ENCODE measurements at places on chromosomes 3 and 15.

- no peak for DNase-seq
These were observed 790 bp downstream of the SKOR1 start for GRCh38 chr15:67825881-67826716.

GRCh38 chr15:64152507-64153387 lies 1.2 kb downstream of the SNX22 start:
- no peak for DNase-seq

DNA sequence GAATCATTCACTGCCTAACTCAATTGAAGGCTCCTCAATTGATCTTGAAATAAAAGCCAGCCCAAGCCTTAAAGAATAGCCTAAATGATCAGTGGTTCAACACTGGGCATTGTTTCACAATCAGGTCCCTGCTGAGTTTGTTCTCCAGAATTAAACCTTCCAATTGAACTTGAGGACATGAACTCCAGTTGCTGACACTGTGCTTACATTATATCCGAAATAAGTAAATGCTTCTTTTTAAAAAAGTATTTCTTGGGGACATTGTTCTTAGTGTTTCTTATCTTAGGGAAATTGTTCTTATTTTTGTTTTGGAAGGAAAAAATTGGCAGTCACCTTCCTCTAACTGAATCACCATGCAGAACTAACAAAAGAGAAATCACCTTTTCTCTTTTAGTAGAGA lies 450.2 kb downstream of the RBMS3 start:
- DNase-seq = no peak

GRCh38 chr3:149270180-149270579 lies 48.6 kb upstream of the CP start:
- no peak for DNase-seq

DNA sequence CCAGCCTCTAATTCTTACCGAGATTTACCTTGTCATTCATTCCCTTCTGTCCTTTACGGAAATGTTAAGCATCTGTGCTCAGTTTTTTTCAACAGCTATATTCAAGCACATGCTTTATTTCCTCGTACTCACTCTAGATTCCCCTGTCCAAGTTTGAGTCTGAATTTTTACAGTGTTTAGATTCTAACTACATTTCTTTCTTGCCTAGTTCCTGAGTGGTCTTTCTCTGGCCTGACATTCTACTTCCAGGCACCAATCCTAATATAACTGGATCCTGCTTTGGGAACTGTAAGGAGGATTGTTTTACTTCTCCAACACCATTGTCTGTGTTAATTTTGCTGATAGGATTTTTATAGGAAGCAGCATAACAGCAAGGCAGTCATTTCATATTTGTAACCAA lies 222.4 kb downstream of the RBMS3 start:
- DNase-seq = no peak

DNA sequence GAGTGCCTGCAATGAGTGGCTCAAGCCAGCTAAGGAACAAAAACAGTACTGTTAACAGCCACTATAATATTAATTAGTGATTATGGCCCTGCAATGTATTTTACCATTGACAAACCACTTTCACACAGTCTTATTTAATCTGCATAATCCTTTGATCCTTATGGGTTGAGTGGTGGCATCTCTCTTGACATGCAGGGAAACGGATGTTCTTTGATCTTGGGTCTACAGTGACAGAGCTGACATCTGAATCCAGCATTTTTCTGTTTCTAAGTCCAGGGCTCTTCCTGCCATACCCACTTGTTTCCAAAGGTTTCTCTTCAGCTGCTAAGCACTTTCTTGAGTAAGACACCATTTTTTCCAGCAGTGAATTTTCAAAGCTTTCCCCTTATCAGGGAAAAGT lies 277.7 kb upstream of the ROPN1 start:
- no peak for DNase-seq

DNA sequence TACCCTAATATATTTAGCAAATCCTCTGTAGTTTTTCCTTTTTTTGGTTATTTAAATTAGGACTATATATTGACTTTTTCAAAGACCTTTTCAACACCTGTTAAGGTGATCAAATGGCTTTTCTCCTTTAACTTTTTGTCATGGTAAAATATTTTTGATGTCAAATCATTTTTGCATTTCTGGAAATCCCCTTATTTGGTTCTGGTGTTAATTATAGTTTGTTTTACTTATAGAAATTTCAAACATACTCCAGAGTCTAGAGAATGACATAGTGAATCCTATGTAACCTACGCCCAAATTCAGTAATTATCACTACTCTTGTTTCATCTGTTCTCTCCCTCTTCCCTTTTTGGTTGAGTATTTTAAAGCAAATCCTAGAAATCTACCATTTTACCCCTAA lies 121.3 kb upstream of the TBL1XR1 start:
- DNase-seq = no peak

DNA sequence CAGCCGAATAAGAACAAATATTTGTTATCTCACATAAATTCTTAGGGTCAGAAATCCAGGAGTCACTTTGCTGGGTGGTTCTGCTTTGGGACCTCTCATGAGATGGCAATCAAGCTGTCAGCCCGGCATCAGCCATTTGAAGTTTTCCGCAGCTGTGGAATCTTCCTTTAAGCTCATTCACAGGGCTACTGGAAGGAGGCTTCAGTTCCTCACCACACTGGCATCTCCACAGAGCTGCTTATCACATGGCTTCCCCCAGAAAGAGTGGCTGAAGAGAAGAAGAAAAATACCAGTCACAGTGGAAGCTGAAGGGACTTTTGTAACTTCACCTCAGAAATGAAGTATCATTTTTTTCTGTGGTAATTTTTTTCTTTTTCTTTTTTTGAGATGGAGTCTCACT lies 267.7 kb downstream of the CHL1 start:
- no peak for DNase-seq

- no peak for DNase-seq
These were observed 112.6 kb upstream of the RNF7 start for GRCh38 chr3:141625506-141625905.

DNA sequence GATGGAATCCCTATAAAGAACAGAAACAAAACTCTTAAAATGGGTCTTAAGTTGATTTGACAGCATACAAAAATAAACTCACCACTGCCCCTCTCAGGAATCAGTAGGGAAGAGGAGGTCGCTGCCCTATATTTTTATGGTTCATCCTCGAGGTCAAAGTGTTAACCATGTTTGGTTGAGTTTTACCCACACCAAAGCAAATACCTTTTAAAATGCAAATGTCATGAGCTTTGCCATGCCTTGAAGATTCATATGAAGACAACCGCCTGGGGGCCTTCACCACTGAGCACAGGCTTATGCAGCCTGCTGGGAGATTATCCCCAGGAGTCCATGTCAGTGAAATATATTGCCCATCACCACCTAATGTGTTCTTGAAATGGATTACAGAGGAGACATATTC lies 66.1 kb downstream of the GLB1 start:
- DNase-seq = no peak

Measured in thoracic aorta (tissue), 2 donors.